Thoracic aorta (tissue), 2 donors: ENCODE measurements at places on chromosomes 3 and 15.

- no peak for DNase-seq
Observed at GRCh38 chr3:197022405-197023231, 7.0 kb downstream of the MELTF start.

DNA sequence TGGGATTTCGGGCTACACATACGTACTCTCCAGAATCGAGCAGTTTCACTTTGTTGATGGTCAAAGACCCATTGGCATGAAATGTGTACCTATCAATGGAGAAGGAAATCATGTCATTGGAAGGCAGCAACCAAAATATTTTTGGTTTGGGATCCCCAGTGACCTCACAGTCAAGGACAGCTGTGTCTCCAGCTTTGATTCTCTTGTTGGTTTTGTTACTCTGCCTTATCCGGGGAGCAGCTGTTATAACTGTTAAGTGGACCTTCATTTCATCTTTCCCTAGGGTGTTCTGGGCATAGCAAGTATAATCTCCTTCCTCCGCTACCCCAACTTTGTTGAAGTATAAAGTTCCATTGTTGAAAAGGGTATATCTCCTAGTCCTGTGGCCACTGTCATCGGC is 23.0 kb downstream of the IGSF10 start:
- DNase-seq: no peak

DNA sequence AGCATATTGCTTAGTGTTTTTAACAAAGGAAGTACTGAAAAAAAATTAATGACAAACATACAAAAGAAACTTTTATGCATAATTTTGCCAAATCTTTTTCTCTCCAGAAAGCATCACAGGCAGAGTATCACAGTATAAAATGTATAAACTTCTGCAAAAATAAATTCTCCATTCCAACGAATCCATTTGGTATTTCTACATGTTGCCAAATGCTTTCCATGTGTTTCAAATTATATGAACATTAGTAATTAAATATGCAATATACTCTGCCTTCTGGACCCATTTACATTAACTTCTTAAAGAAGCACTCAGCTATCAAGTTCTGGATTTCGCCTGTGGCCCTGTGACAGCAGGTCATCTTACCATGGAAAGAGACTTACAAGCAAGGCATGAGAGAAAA is 189.1 kb upstream of the ALCAM start:
- no peak for DNase-seq

GRCh38 chr3:51373658-51374421 is 11.3 kb upstream of the MANF start:
- no peak for DNase-seq

DNA sequence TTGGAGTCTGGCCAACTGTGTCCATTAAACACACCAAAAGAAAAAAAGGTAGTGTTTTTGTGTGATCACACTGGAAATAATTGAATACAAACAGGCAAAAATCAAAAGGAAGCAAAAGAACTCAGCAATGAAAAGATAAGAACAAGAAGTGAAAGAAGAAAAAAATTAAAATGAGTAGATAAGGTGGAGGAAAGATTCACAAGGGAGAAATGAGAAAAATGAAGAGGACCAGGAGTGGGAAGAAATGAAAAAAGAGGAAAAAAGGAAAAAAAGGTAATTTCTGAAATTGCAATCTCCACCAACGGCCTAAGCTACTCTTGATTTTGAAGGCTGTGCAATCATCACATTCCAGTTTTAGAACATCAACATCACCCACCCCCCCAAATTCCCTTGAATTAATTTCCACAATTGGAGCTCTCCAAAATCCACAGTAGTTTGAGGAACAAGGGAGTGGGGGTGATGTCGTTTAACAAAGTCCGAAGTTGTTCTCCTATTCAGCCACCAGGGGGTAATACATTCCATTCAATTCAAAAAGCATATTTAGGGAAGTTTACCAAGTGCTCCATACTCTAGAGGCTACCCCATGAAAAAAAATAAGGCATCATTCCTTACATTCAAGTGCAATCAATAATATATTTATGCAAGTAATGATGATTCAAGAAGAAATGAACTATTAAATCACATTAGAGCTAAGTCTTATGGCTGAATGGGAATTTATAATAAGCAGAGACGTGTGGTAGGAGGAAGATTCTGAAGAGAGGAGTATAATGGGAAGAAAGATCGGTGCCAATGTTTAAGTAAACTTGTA is 37.4 kb downstream of the ZNF860 start:
- no peak for DNase-seq

- DNase-seq: no peak
Observed at GRCh38 chr3:184380185-184380626, 352 bp downstream of the CHRD start.

GRCh38 chr3:41224120-41224806 is 25.0 kb downstream of the CTNNB1 start:
- no peak for DNase-seq

- DNase-seq: no peak
Observed at GRCh38 chr3:135216659-135217058, 421.6 kb downstream of the EPHB1 start.

GRCh38 chr3:100093831-100094230 is 20.5 kb downstream of the FILIP1L start:
- DNase-seq: no peak

DNA sequence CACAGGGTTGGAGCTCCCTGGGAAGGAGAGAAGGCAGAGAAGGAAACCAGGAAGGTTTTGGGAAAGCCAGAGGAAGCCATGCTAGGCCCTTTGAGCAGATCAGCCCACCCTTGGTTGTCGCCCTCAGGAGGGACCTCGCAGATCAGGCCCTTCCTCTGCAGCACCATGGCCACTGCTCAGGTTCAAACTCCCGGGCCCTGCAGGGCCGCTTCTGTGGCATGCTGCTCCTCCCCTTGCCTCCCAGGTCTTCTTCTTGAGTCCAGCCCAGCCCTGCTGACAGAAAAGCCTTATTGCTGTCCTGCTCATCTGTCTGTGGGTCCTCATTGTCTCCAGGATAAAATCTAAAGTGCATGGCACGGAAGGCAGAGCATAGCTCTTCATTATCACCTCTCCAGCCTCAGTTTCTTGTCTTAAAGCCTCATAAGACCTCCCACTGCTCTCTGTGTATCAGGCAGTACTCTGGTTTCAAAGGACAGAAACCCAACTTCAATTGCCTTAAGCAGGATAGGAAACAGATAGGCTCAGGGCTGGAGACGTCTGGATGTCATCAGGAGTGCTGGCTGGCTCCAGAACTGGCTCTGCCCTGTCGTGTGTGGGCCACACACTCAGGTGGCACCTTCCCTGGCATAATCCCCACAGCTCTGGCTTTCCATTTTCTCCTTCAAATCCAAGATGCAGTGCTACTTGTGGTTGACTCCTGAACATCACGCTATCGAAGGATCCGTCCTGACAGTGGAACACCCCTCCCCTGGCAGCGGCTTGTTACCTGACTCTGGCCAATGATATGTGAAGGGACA is 118.5 kb downstream of the EEFSEC start:
- DNase-seq: no peak

GRCh38 chr15:69794645-69795469 is 302.9 kb downstream of the TLE3 start:
- peak; percentile 38 for DNase-seq

DNA sequence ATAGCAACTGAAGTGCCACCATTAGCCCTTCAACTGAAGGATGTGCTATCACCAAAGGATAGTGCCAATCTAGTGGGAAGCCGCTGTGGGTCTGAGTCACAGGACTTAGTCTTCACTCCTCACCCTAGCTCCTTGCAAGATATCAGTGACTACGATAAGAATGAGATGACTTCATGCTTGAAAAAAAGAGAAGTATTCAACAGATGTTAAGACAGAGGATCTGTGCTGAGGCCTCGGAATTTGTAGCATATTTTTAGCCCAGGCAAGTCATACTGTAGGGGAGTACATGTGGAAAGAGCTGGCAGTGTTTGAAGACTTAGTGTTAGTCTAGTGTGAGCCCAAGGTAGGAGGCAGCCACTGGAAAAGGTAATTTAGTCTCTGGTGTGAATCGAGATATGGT is 270.7 kb upstream of the LRTM1 start:
- no peak for DNase-seq

- DNase-seq: no peak
Observed at GRCh38 chr3:114565216-114565615, 271.4 kb downstream of the TIGIT start.

DNA sequence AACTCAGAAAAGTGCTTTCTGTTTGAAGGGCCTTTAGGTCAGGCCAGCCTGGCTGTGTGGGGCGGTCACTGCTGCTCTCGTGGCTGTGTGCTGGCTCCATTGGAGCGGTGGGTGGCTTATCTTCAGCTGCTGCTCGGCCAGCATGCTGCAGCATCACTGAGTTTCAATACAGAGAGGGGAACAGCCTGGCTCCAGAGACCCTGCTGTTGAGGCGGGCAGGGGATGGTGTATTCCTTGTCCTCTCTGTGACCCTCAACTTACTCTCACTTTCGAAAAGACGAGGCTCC is 248.5 kb upstream of the ONECUT1 start:
- no peak for DNase-seq

DNA sequence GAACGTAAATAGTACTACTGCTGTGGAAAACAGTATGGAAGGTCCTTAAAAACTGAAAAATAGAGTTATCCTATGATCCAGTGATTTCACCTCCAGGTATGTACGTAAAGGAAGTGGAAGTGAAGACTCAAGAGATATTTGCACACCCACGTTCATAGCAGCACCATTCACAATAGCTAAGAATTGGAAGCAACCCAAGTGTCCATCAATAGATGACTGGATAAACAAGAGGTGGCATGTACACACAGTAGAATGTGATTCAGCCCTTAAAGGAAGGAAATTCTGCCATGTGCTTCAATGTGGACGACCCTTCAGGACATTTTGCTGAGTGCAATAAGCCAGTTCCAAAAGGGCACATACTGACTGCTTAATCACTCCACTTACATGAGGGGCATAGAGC is 188.3 kb downstream of the APBA2 start:
- DNase-seq: no peak

DNA sequence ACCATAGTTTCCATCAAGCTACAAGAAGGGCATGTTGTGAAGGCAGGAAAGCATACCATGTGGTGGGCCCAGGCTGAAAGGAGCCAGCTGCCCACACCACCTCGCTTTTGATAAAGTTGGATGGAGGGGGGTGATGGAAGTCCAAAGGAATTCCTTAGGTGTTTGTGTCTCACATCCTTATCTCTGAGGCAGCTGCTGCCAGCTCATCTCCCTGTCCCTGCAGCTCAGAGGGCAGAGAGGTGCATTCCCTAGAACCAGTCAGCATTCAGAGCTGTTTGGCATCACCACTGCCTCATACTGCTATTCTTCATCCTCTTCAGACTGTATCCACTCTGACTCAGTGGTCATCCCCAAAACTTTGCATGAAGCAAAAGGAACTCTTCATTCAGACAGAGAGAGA is 141.5 kb upstream of the BFSP2 start:
- no peak for DNase-seq

- no peak for DNase-seq
Observed at GRCh38 chr15:31324186-31324585, 2.4 kb upstream of the KLF13 start.

- no peak for DNase-seq
Observed at GRCh38 chr3:143067201-143067600, 52.4 kb upstream of the CHST2 start.

DNA sequence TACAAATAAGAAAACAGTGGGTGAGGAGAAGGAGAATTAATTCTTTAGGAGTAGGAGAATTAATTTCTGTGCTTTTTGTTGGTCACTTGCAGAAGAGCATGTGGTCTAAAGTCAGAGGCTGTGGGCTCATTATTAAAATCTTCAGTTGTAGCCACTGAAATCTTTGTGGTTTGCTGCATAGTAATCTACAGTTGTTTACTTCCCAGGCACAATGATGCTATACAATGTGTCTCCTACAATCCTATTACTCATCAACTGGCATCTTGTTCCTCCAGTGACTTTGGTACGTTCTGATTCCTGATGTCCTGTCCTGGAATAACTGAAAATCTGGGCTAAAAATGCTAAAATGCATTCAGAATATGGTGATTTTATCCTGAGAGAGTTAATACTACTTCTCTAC is 21.0 kb downstream of the IFT122 start:
- DNase-seq: no peak

GRCh38 chr3:187293516-187294430 is 2.2 kb upstream of the MASP1 start:
- DNase-seq: no peak

DNA sequence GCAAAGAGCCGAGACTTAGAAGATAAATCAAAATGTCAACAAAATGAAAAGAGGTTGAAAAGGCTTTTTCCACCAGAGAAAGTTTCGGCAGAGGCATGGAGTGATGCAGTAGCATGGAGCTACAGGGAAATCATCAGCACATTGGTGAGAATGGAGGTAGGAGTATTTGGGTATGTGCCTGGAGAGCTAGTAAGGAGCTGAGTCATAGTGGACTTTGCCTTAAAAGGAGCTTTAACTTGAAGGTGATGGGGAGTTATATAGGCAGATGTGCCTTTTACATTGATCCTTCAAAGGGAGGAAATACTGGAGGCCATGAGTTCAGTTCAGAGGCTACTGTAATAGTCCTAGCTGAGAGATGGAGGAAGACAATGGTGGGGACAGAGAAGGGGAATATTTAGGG is 44.3 kb downstream of the IL5RA start:
- DNase-seq: no peak

- no peak for DNase-seq
Observed at GRCh38 chr3:125511420-125512118, 8.4 kb downstream of the SNX4 start.

GRCh38 chr15:67820992-67821783 is 4.1 kb upstream of the SKOR1 start:
- no peak for DNase-seq

- no peak for DNase-seq
Observed at GRCh38 chr3:1907911-1908310, 190.8 kb upstream of the CNTN4 start.

DNA sequence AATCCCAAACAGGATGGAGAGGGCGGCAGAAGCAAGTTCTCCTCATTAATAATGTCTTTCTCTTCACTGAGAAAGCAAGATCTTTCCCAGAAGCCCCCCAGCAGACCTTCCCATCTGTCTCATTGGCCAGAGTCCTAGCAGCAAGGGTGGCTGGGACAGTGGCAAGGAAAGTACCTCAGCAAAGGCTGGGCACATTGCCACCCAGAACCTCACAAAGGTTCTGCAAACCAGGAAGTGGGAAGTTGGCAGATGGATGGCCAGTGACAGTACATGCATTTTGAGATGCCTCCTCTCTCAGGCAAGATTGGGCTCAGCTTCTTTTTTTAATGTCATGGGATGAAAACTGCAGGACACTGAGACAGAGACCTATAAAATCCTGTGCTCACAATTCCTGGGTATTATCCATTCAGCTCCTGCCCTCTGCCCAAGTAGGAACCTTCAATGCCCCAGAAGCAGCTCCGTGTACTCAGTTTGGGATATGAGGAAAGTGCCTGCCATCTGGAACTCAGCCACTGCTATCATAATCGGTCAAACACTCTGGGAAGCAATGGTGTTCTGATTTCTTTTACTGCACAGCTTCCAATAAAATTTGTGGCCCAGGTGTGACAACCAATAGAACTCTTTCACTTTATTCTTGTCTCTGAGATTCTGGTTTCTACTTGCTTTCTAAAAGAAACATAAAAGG is 25.5 kb downstream of the DPH3 start:
- no peak for DNase-seq
